ENCODE measurements at places on chromosomes 2 and 18.

DNA sequence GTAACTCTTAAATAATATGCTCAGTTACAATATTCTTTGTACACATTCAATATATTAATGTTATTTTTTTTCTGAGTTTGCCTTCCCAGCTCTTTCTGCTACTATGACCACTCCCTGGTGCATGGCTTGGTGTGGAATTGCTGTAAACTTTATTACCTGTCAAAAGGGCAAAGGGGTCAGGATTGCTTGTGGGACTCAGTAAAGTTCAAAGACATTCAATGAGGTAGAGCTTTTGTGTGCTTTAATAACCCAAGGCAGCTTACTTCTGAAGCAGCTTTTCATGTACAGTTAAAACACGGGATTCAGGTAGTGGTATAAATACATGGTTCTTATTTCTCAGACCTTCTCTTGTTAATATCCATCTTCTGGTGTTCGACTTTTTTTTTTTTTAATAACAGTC, 132.8 kb downstream of the MEIS1 start:
- no peak for DNase-seq

DNA sequence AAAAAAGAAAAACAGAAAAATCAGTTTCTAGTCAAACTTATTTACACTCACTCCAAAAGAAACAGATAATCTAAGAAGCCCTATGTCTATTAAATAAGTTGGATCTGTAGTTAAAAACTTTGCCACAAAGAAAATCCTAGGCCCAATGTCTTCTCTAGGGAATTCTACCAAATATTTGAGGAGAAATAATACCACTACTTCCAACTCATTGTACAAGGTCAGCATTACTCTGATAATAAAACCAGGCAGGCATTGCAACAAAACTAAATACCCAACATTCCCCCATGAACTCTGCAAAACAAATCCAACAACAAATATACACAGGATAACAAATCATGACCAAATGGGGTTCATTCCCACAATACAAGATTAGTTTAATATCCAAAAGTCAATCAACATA, 73.8 kb upstream of the ST8SIA5 start:
- no peak for DNase-seq

- no peak for DNase-seq
These were observed 1.4 kb downstream of the AGPS start for GRCh38 chr2:177393824-177394593.

GRCh38 chr18:47689371-47689770, 241.1 kb downstream of the SMAD2 start:
- DNase-seq: no peak

DNA sequence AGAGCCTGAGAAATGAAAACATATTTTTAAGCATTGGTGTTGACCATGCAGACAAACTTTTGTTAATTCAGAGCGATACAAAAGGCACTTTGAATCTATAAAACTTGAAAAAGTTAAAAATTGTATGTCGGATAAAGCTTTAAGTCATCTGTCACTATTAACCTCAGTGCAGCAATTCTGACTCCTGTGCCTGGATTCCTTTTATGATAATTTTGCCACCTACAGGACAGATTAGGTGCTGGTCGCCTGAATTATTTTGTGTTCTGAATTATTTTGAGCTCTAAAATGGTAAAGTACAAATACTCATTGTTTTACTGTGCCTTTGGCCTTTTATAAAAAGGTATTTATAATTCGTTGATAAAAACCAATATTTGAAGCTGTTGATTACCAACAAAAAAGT, 19.4 kb upstream of the RNF138 start:
- no peak for DNase-seq

GRCh38 chr2:127770973-127771735, 39.8 kb downstream of the WDR33 start:
- DNase-seq: no peak
